GM12878 (cell line): ENCODE measurements at places on chromosomes 5 and 9. TPM values are rescaled to one million over a fixed set of nuclear protein-coding genes. Genes with fewer than 3 reads are reported as not detected.

The IL3 gene
- not detected in 2 replicates for polyA plus RNA-seq

The TCF7 gene
- 22.1 and 23.2 TPM in 2 replicates for polyA plus RNA-seq

The ZNF618 gene
- 0.06 TPM in 1 of 2 replicates, not detected in the other for polyA plus RNA-seq

The PCDHB12 gene
- not detected in 2 replicates for polyA plus RNA-seq

The RORB gene
- polyA plus RNA-seq: not detected in 2 replicates

The OTULINL gene
- 4.0 and 5.1 TPM in 2 replicates for polyA plus RNA-seq

The PCDHGB4 gene
- 0.04 TPM in 1 of 2 replicates, not detected in the other for polyA plus RNA-seq

The FAM221B gene
- polyA plus RNA-seq: 0.04 TPM in 1 of 2 replicates, not detected in the other

The CTSV gene
- 0.27 and 0.38 TPM in 2 replicates for polyA plus RNA-seq

The EIF4E1B gene
- polyA plus RNA-seq: not detected in 2 replicates

The PCDHB14 gene
- polyA plus RNA-seq: not detected in 2 replicates

The TMEM245 gene
- polyA plus RNA-seq: 17.5 and 19.2 TPM in 2 replicates

The MCTP1 gene
- 17.0 and 17.9 TPM in 2 replicates for polyA plus RNA-seq

The SV2C gene
- polyA plus RNA-seq: 0.74 and 1.0 TPM in 2 replicates

The SELENOP gene
- polyA plus RNA-seq: 0.19 and 0.88 TPM in 2 replicates

The CLK4 gene
- 15.9 and 16.4 TPM in 2 replicates for polyA plus RNA-seq

The IFNA21 gene
- polyA plus RNA-seq: not detected in 2 replicates

The KCNMB1 gene
- 2.5 and 3.4 TPM in 2 replicates for polyA plus RNA-seq

The NMUR2 gene
- not detected in 2 replicates for polyA plus RNA-seq

The MLANA gene
- 0.14 TPM in 1 of 2 replicates, not detected in the other for polyA plus RNA-seq

The OR2K2 gene
- polyA plus RNA-seq: not detected in 2 replicates

The C9orf50 gene
- polyA plus RNA-seq: not detected in 2 replicates

The RPP25L gene
- polyA plus RNA-seq: 26.1 and 31.1 TPM in 2 replicates

The SOX30 gene
- polyA plus RNA-seq: 0.32 TPM in 1 of 2 replicates, not detected in the other

The HTR1A gene
- polyA plus RNA-seq: not detected in 2 replicates

The MAP1B gene
- polyA plus RNA-seq: 0.79 and 0.81 TPM in 2 replicates

The STC2 gene
- polyA plus RNA-seq: 2.0 and 4.4 TPM in 2 replicates

The OR1B1 gene
- polyA plus RNA-seq: not detected in 2 replicates

The GFI1B gene
- not detected in 2 replicates for polyA plus RNA-seq

The BNC2 gene
- 0.22 and 0.31 TPM in 2 replicates for polyA plus RNA-seq

The LAMC3 gene
- not detected in 2 replicates for polyA plus RNA-seq

The FOXD4L5 gene
- polyA plus RNA-seq: not detected in 2 replicates

The HTR4 gene
- polyA plus RNA-seq: not detected in 2 replicates

The DNAH5 gene
- polyA plus RNA-seq: not detected in 2 replicates

The OLFM1 gene
- not detected in 2 replicates for polyA plus RNA-seq

The C5orf63 gene
- polyA plus RNA-seq: 23.7 and 24.4 TPM in 2 replicates

The WDR38 gene
- polyA plus RNA-seq: not detected in 2 replicates

The PCDHAC2 gene
- polyA plus RNA-seq: not detected in 2 replicates

The MARCHF11 gene
- polyA plus RNA-seq: not detected in 2 replicates

The VLDLR gene
- polyA plus RNA-seq: 0.28 and 0.37 TPM in 2 replicates

The ZBTB43 gene
- polyA plus RNA-seq: 10.2 and 10.6 TPM in 2 replicates

The FGF18 gene
- 0.10 TPM in 1 of 2 replicates, not detected in the other for polyA plus RNA-seq

The DMGDH gene
- polyA plus RNA-seq: 0.44 TPM in 1 of 2 replicates, not detected in the other
